ENCODE measurements at places on chromosomes 7 and 10.
A peak's percentile ranks its signal among the peaks of the same experiment; 100 is the strongest.

GRCh38 chr7:29019387-29019786, 61.3 kb upstream of the TRIL start:
- no peak for DNase-seq

- DNase-seq: peak; percentile 71
These were observed 35.3 kb upstream of the HIBADH start for GRCh38 chr7:27697861-27698430.

DNA sequence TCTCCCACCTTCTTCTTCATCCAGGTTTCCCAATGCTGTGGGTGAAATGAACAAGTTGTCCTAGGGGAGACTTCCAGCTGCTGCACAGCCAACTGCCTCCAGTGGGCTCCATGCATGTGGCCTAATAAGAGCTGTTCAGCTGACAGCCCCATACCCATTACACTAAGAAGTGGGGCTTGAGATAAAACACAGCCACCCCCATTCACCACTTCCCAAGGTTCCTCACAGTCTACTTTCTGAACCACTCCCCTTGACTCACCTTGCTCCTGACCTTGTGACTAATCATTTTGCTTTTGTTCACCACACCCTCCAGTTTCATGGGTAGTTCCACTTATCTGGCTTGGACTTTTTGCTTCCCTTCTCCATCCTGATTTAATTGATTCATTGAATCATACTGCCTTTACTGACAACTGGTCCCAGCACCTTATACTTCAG, 119.3 kb downstream of the CABCOCO1 start:
- DNase-seq: no peak

DNA sequence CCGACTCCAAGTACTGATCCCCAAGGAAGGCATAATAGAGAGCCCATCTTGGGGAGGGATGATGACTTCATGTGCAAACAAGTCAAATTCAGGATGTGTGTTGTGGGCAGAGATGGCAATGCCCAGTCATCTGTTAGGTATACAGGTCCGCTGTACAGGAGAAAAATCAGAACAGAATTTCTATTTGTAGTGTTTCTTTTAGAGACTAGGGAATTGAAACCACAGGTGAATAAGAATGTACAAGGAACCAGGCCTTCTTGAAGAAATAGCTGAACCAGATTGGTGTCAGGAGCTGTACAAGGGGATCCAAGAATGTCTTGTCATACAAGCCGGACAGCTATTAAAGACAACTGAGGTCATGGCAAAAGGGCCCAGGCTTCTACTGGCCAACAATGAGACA, 147.9 kb downstream of the PFKFB3 start:
- DNase-seq: peak; percentile 14

DNA sequence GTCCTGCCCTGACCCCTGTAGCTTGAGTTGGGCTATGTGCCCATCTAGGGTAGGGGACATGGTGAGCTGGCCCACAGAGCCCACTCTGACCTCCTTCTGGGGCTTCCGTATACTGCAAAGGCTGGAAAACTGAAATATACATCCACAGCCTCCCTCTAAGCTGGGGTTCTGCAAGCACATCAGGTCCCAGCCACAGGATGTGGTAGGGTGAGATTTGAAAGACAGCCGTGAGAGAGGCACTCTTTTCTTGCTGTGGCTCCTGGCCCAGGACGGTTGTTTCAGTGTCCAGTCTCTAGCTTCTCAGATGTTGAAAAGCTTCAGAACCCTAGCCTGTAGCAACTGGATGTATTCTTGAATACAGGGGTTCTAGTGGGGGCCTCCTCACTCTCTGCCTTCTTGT, 60.1 kb upstream of the ADRB1 start:
- peak; percentile 31 for DNase-seq

GRCh38 chr7:117274951-117275350, 47.9 kb downstream of the WNT2 start:
- no peak for DNase-seq

- DNase-seq: no peak
These were observed 3.9 kb downstream of the CPED1 start for GRCh38 chr7:120992272-120992964.
